NCI-H2029 (cell line): ENCODE measurements at places on chromosomes 3 and 15.

DNA sequence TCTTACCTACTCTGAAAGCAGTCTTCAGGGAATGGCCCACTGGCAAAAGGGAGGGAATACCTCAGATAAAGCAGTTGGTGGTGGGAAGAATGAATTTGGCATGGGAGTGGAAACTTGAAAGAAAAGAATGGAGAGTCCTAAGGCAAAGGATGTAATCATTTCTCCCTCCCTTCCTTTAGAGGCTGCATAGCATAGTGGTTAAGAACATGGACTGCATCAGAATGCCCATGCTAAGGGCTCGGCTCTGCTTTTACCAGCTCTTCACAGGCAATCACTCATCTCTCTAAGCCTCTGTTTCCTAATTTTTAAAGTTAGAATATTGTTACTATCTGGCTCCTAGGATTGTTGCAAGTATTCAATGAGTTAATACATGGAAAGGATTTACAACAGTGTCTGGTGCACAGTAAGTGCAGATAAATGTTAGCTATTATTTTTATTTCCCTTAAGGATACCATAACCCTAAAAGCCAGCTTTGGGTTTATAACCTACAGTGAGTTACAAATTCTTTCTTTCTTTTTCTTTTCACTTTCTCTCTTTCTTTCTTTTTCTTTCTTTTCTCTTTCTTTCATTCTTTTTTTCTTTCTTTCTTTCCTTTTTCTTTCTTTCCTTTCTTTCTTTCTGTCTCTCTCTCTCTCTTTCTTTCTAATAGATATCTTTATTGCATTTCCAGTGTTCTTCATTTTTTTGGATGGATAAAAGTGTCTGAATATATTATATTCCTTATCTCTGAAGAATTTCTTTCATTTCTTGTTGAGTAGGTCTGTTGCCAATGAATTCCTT, 23.6 kb downstream of the VEPH1 start:
- no peak for DNase-seq

DNA sequence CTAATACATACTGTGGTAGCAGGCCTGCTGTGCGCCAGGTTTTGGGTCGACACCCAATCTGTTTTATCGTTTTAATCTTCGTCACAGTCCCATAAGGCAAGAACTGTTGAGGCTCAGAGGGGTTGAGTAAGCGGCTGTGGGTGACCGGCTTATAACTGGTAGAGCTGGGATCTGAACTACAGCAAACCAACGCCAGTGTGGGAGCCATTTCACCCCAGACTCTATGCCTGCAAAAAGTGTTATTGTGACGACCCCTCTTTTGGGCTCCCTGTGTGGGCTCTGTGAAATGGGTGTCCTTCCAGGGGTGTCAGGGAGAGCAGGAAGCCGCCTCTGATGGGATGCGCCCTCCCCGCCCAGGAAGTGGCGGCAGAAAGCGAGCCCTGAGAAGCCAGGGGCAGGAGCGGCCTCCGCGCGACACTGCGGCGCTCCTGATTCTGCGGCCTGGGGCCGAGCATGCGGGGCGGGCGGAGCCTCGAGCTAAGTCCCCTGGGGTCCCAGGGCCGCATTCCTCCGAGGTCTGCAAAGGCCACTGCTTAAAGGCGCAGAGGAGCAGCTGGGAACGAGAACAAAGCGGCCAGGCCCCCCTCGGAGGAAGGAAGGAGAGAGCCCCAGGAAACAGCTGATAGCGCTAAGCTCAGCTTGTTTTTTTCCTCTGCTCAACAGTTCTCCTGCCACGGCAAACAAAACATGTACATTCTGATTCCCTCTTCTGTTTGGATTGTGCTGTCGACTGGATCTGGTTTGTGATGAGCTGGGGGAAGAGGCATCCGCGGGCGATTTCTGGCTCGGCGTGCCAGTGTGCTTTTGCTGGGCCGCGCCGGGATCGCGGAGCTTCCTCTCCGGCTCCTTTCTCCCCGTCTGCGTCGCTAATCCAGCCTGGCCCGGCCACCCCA, 33.9 kb downstream of the GRK7 start:
- no peak for DNase-seq

- no peak for DNase-seq
These were observed 954.6 kb downstream of the EPHA3 start for GRCh38 chr3:90062016-90062415.

DNA sequence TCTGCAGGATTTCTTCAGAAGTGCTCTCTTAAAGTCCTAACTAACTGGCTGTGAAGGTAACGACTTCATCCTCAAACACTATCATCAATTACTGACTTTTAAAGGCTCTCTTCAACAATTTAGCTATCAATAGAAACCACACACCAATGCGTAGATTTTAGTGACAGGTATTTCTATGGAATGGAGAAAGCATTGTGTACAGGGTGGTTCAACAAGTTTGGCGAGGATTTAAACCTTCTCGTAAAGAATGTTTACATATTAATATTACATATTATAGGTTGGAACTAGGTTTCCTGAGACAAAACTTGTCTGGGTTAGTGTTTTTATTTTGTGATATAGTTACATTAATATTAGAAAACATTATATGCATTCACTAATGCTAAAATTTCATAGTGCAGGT, 233.6 kb downstream of the CHL1 start:
- DNase-seq: no peak
